ENCODE measurements at places on chromosomes 5 and 9.

- peak; percentile 64 for DNase-seq
Observed at GRCh38 chr5:150180241-150181026, 9.4 kb upstream of the SLC6A7 start.

GRCh38 chr5:143435210-143435657 lies 31.7 kb upstream of the NR3C1 start:
- no peak for DNase-seq

DNA sequence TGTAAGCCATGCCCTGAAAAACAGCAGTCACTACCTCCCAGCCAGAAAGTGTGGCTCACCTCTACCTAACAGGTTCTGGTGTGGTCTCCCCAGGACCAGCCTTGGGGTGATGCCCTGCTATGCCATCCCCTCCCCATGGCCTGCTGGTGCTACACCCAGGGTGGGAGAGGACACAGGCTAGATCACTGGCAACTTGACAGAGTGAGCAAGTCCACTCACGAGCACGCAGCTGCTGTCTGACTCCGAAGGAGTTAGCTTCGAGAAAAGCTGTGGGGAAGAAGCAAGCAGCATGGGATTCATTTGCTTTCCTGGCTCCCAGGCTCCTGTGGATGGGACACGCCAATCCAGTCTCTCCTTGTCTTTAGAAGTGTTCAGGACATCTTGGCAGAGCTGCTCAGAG lies 102.2 kb downstream of the COL5A1 start:
- DNase-seq, result no peak

- DNase-seq, result no peak
Observed at GRCh38 chr5:93604644-93605515, 21.9 kb downstream of the NR2F1 start.

- peak; percentile 57 for DNase-seq
Observed at GRCh38 chr9:89078860-89079259, 87.6 kb downstream of the S1PR3 start.
